ENCODE measurements at places on chromosomes 7 and 10.

GRCh38 chr10:93190372-93190771 is 116.7 kb downstream of the CYP26A1 start:
- DNase-seq = no peak

- DNase-seq = no peak
Measured at GRCh38 chr10:35316218-35316967, 19.9 kb upstream of the CCNY start.

- DNase-seq = no peak
Measured at GRCh38 chr10:78491812-78492211, 458.1 kb downstream of the RPS24 start.

GRCh38 chr10:54139819-54140428 is 661.1 kb downstream of the PCDH15 start:
- DNase-seq = no peak

- DNase-seq = no peak
Measured at GRCh38 chr7:70947181-70947580, 184.8 kb upstream of the GALNT17 start.

DNA sequence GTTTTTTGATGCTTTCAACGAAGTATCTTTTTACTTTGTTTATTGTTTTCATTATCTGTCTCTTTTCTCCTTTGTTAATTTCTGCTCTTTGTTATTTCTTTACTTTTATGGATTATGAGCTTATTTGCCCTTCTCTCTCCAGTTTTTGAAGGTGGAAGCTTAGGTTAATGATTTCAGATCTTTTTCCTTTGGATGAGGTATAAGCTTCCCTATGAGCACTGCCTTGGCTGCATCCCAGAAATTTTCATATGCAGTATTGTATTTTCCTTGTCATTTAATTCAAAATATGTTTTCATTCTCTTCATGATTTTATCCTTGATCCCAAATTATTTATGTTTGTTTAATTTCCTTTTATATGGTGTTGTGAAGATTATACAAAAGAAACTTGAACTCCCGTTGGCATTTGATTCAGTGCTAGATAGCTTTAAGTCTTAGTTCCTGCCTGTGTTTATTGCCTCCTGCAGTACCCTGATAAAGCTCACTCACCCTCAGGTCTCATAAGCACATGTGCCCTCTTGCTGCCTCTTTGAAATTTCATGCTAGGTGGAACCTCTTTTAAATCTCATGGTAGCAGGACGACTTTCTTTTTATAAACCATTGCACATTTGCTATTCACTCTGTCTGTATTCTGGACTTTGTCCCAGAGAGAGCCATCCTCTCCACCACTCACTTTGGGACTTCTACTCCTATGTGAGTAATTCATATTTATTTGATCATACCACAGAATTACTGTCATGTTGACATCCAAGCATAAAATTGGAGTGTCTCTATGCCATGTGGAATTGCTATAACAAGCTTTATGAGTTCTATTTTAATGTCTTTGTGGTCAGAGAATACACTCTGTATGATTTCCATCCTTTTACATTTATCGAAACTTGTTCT is 23.0 kb upstream of the CEP41 start:
- DNase-seq = no peak

DNA sequence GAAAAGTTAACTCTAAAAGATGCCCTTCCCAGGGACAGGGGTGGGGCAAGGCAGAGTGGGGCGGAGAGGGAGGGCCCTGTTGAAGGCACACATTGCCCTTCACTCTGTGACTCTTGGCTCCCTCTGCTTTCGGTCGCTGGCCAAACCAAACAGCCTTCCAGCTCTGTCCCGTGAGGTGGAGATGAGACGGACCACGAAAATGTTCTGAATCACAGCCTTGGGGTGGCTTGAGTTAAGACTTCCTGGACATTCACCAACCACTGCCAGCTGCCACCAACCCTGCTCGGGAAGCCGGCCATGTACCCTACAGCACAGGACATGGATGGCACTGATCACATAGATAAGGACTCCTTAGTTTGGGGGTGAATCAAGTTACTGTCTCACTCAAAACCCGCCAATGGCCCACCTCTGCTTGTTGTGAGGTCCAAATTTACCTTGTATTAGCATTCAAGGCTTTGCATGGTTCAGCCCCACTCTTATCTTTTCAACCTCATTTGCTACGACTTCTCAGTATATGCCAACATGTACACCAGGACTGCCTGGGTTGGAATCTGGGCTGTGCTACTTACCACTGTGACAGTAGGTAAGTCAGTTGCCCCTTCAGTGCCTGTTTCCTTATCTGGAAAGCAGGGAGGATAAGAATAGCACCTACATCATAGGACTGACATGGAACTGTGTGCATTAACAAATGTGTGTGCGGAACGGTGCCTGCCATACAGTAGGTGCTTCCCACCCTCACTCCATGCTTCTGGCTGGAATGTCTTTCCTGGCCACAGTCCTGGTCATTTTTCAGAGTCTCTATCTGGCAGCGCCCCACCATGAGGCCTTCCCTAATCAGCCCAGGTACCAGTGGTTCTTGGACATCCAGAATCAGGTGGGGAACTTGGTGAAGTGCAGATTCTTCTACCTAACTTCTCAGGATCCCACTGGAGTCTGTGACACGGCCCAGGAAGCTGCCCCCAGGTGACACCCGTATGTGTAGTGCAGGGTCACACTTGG is 28.0 kb downstream of the ITPRIP start:
- DNase-seq = no peak

DNA sequence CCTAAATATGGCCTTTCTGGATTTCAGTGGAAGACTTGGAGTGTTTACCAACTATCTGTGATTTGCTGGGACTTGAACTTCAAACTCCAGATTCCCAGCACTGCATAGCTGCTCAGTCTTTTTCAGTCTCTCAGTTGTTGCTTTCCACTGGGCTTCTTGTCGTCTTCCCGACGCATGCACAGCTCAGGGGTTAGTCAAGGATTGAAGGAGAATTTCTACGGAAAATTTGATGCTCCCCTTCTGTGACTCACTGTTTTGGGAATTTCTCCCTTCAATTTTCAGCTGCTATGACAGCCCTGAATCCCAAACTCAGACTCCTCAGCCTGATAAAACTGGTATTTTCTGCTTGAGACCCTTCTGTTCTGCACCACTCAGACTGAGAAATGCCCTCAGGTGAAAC is 91.7 kb downstream of the CYP26A1 start:
- no peak for DNase-seq
